Left hindlimb (tissue), 1 donor: ENCODE measurements at places on chromosomes 13 and 19.

DNA sequence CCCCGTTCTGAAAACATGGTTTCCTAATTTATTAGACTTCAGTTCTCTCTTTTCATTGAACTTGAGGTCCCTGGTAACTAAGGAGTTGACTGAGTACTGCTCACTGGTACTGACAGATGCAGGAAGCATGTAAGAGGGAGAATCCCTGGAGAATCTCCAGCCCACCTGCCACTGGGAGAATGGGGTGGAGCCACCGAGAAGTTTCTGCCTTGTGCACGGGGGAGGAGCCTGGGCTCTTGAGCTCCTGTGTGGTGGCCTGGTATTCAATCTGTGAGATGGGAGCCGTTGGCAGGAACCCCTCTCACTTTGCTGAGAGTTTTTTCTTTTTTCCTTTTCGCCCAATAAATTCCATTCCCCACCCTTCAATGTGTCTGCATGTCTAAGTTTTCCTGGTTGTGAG is 13.2 kb upstream of the AKAP11 start:
- DNase-seq = no peak

GRCh38 chr19:51324167-51324481 is 12.7 kb downstream of the IGLON5 start:
- DNase-seq = no peak

- no peak for DNase-seq
These were observed 7.1 kb downstream of the ZNF20 start for GRCh38 chr19:12133069-12133468.

- no peak for DNase-seq
These were observed 58.0 kb upstream of the IRS2 start for GRCh38 chr13:109844396-109844795.

DNA sequence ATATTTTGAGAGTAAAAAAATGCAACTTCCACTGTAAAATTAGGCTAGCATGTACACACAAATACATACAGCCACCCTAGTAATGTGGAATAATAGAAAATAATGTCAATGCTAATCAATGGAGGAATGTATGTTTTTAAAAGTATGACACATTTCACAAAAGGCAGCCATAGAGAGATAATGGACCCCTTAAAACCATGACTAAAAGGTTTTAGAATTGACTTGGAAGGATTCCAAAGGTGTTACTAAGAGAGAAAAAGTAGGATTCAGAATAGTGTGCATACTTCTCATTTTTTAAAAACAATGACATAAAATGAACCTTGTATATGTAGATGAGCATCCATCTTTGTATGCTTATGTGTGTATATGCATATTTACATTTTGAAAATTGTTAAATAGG is 597.9 kb upstream of the PCDH9 start:
- DNase-seq = no peak

GRCh38 chr13:51525567-51526167 is 58.6 kb upstream of the WDFY2 start:
- DNase-seq = no peak

DNA sequence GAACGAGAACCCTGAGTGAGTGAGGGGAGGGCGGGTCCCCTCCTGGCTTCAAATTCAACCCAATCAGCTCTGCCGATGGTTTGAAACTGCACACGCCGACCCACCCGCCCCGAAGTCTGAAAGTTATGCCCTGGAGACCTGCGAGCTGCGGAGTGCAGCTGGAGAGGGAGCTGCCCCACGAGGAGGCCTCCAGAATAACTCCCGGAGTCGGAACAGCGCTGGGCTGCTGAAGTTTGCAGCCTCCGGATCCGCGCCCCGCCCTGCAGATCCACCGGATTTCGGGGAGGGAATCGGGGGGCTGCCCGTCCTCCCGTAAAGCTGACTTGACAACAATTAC is 7.0 kb downstream of the POU4F1 start:
- no peak for DNase-seq

GRCh38 chr19:1106841-1107660 is 3.3 kb downstream of the GPX4 start:
- DNase-seq = no peak
